Memory B cell (primary cell): ENCODE measurements at places on chromosomes 2 and 18.

- DNase-seq: no peak
Measured at GRCh38 chr2:166573391-166573790, 79.3 kb upstream of the SCN7A start.

- DNase-seq: no peak
Measured at GRCh38 chr18:25164848-25165811, 186.8 kb downstream of the ZNF521 start.

DNA sequence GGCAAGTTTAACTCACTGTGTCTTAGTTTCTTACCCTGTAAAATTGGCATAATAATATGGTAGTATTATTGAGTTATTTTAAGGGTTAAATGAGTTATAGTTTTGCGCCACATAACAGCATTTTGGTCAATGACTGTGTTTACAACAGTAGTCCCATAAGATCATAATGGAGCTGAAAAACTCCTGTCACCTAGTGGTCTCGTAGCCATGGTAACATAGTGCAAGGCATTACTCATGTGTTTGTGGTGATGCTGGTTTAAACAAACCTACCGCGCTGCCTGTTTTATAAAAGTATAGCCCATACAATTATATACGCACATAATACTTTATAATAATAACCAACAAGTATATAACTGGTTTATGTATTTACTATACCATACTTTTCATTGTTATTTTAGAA lies 15.8 kb downstream of the UNC80 start:
- no peak for DNase-seq

- DNase-seq: no peak
Measured at GRCh38 chr18:36665952-36666351, 162.8 kb downstream of the TPGS2 start.

DNA sequence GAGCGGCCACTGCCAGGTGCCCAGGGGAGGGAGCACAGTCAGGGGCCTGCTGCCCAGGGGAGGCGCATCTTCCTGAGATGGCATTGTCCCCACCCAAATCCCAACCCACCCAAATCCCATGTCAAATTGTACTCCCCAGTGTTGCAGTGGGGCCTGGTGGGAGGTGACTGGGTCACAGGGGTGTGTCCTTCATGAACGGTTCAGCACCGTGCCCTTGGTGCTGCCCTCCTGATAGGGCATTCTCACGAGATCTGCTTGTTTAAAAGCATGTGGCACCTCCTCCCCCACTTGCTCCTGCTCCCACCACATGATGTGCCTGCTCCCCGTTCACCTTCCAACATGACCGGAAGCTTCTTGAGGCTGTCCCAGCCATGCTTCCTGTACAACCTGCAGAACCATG lies 27.6 kb downstream of the ANKMY1 start:
- DNase-seq: no peak

GRCh38 chr18:52888014-52888413 lies 548.0 kb downstream of the DCC start:
- no peak for DNase-seq

GRCh38 chr2:62698653-62699052 lies 6.9 kb upstream of the EHBP1 start:
- DNase-seq: no peak

DNA sequence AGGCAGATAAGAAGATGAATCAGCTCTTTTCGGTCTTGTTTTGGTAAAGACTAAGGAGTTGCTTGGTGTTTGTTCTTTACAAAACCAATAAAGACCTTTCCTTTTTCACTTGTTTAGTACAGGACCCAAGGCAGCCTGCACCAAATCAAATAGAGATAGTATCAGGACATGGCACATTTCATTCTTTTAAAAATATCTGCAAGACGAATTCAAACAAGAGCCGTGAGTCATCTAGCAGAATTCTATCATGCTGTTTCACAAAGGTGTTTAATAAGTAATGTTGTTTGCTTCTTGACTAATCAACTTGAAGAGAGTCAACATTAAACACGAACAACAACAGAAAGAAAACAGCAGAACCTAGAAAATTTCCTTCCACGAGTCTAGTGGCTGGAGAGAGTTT lies 102.8 kb upstream of the TTN start:
- no peak for DNase-seq

DNA sequence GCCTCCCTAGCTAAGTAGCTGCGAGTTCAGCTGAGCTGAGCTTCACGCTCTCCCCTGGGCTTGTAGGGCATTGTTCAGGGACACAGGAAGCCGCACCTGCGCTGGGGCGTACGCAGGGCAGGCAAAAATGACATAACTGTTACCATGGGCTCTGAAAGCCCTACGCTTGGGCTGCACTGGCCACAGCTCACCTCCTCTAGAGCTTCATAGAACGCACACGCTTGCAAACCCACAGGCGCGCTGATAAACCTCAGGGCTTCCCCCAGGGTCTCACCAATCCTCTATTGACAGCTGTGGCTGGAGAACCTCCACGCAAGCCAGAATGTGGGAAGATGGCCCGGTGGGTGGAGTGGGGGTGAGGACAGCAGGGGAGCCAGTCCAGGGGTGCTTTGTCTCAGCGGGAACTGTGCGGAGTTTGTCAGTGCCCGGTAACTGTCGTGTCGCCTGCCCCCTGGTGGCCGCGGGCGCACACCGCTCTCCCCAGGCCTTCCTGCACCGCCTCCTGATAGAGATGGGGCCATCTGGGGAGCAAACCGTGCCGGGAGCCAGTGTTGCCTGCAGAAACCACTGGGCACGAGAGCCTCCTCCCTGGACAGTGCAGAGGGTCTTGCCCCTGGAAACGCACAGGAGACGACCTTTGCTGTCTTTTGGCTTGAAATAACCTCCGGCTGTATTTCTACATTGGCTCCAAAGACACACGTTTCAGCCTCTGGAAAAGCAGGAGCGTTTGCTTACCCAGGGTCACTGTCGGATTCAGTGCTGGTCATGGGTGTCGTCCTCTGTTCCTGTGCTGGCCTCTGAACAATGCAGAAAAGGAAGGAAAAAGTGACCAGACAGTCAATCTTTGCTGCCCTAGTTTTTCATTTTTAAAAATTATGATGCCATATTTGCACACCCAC lies 17.0 kb upstream of the CIDEA start:
- DNase-seq: peak; percentile 70

DNA sequence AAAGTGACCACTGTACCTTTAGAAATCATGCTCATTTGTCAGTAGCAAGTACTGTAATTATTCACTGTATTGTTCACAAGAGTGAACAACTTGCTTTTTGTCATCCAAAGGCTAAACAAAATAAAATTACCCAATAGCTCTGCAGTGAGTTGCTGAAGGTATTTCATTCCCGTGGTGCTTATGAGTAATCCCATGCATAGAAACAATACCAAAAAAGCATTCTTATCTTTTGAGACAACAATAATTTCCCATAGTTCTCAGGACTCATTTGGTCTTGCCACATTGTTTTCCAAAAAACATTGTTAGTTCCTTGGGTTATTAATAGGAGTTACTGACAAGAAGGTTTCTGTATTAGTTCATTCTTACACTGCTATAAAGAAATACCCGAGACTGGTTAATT lies 503.2 kb upstream of the FAM98A start:
- DNase-seq: no peak

DNA sequence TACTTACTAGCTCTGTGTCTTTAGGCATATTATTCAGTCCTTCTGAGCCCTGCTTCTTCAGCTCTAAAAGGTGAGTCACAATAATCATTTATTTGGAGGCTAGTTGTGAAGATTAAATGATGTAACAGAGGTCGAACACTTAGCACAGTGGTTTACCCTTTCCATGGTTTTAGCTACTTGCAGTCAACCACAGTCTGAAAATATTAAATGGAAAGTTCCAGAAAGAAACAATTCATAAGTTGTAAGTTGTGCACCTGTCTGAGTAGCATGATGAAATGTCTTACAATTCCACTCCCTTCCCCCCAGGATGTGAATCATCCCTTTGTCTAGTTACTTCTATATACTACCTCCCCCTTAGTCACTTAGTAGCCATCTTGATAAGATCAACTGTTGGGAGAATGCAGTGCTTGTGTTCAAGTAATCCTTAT lies 217.6 kb upstream of the THUMPD2 start:
- DNase-seq: no peak

GRCh38 chr2:133733901-133734255 lies 165.6 kb upstream of the NCKAP5 start:
- no peak for DNase-seq

- no peak for DNase-seq
Measured at GRCh38 chr2:106745468-106745867, 140.5 kb downstream of the ST6GAL2 start.

- no peak for DNase-seq
Measured at GRCh38 chr2:100470182-100470581, at the start of gene NMS. Gene NMS, plus strand, starts transcription at chr2:100470482. Its CDS starts 7 bp downstream, at chr2:100470489.

- DNase-seq: no peak
Measured at GRCh38 chr2:132384491-132385151, 32.0 kb upstream of the GPR39 start.

GRCh38 chr2:217797661-217798069 lies 205.1 kb downstream of the TNS1 start:
- no peak for DNase-seq

GRCh38 chr18:56267334-56267733 lies 371.1 kb downstream of the TXNL1 start:
- DNase-seq: peak; percentile 25

- DNase-seq: no peak
Measured at GRCh38 chr2:95329891-95330793, 33.0 kb downstream of the KCNIP3 start.

DNA sequence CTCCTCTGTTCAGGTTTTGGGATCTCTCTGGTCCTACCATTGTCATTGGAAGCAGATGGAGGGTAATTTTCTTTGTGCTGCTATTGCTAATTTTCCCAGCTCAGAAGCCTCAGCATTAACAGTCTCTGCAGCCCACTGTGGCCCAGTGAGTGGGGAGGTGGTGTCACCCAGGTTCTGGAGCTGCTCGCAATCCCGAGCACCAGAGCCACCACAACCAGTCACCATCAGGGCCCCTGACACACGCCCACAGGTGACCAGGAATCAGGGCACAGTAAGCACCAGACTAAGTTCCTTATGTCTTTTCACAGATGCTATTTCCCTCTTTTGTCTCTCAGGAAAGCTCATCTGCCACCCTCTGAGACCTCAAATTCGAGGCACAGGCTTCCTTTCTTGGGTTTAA lies 87.9 kb downstream of the SEPTIN10 start:
- no peak for DNase-seq

DNA sequence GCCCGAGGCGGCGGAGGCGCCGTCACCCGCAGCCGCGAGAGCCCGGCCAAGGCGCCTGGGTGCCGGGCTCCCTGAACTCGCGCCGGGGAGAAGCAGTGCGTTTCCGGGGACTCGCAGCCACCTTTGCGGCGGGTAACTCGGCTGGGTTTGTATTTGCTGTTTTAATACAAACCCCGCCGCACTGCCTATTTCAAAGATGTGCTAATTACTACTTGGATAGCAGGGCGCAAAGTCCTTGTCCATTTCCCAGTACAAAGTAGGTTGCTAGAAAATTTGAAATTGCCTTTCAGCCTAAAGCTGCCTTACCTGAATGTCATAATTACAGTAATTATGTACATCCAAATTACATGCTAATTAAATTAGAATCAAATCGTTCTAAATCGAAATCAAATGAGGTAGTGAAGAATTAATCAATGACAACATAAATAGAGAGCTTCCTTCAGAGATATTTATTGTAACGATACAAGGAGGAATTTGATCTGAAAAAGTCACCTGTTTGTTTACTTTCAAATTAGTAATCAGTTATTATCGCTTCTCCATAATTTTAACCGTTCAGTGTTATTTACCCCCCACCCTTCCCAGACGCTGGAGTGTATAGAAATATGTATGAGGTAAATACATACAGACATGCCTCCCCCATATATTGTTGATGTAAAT lies 8.1 kb downstream of the SP9 start:
- DNase-seq: no peak

DNA sequence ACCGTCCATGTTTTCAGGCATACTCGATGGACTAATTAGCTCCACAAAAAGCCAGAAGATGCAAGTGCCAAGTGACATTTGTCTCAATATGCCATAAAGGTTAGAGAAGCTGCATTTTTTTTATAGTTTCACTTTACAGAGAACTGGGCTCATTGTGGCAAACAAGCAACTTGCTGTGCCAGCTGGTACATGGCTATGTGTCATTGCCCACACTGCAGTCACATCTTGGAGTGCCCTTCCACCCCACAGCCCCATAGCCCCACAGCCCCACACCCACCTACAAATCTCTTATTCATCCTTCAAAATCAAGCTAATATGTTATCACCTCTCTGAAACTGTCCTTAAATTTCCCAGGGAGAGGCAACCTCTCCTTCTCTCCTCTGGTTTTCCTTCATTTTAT lies 451.9 kb downstream of the ARHGAP15 start:
- DNase-seq: no peak

GRCh38 chr18:10401521-10401920 lies 52.9 kb upstream of the APCDD1 start:
- DNase-seq: no peak

GRCh38 chr2:85310330-85310729 lies 17.5 kb downstream of the TGOLN2 start:
- no peak for DNase-seq

DNA sequence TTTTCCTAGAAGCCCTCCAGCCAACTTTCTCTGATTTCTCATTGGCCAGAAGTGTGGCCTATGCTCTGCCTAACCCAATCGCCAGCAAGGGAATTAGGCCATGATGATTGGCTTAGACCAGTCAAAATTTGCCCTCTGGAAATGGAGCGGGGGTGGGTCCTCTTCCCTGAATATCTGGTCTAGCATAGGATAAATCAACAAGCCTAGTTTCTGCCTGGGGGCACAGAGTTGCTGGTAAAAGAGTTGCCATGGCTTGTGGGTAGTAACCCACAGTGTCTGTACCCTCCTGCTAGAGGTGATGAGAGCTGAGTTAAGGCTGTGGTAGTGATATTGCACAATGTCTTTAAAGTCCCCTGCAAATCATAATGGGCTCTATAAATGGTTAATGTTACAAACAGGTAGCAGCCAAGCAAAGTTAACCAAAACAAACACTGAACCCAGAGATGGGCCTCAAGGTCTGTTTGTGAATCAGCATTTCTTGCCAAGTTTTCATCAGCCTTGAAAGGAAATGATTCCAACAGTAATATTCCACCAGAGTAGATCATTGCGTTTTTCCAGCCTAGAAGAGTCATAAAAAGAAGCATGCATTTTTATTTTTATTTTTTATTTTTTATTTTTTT lies 19.3 kb downstream of the GALM start:
- no peak for DNase-seq

- DNase-seq: no peak
Measured at GRCh38 chr18:80104364-80104779, 4.7 kb upstream of the ADNP2 start.

- no peak for DNase-seq
Measured at GRCh38 chr2:146870691-146871090, 974.1 kb upstream of the ACVR2A start.

DNA sequence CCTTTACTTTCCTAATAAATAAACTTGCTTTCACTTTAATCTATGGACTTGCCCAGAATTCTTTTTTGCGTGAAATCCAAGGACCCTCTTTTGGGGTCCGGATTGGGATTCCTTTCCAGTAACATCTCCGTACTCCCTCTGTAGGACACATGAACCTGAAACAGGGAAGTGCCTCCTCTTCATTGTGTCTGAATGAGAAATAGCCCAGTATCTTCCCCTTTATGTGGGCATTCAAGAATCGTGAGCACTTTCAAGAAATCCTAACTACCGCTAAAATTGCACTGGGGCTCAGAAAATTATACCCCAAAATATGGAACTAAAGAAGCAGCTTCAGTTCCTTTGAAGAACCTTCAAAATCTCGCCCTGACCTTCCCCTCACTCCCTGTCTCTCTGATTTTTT lies 7.8 kb upstream of the POMC start:
- no peak for DNase-seq
